ENCODE measurements at places on chromosomes 7 and 10. TPM values are rescaled to one million over a fixed set of nuclear protein-coding genes. Genes with fewer than 3 reads are reported as not detected.

Gene CYP3A7
- total RNA-seq: not detected

Gene HEPACAM2
- 0.38 TPM for total RNA-seq

Gene NUDCD3
- 61.6 TPM for total RNA-seq

Gene RTKN2
- 13.4 TPM for total RNA-seq

Gene SFTPD
- total RNA-seq: 1.1 TPM

Gene GOLGA7B
- total RNA-seq: 2.2 TPM

Gene TMEM225B
- not detected for total RNA-seq

Gene GPRIN2
- 9.0 TPM for total RNA-seq

Gene PSMG3
- 20.4 TPM for total RNA-seq

Gene BTBD16
- total RNA-seq: 0.16 TPM

Gene FAM13C
- total RNA-seq: 39.7 TPM

Gene GSTO1
- 29.6 TPM for total RNA-seq

Gene CTNNA3
- 9.3 TPM for total RNA-seq

Gene TMEM184A
- total RNA-seq: 3.5 TPM

Gene ATG9B
- 1.9 TPM for total RNA-seq

Gene CHCHD1
- 12.4 TPM for total RNA-seq

Gene RSPH10B2
- not detected for total RNA-seq

Gene SEMA3E
- 9.2 TPM for total RNA-seq

Gene RELN
- 144 TPM for total RNA-seq

Gene MMP21
- total RNA-seq: 1.2 TPM

Gene CLDN4
- total RNA-seq: 15.8 TPM

Gene ACTL6B
- total RNA-seq: 14.7 TPM

Gene CUZD1
- 1.3 TPM for total RNA-seq

Gene NKX2-3
- not detected for total RNA-seq

Gene SEMA3D
- 53.6 TPM for total RNA-seq

Gene SFMBT2
- total RNA-seq: 18.4 TPM

Gene WDFY4
- total RNA-seq: 3.5 TPM

Gene PDGFA
- 18.0 TPM for total RNA-seq

Gene NANOS1
- 10.8 TPM for total RNA-seq

Gene PALD1
- 11.7 TPM for total RNA-seq

Gene ZNF853
- total RNA-seq: 20.7 TPM

Gene CCDC201
- total RNA-seq: not detected

Gene NPSR1
- 0.99 TPM for total RNA-seq

Gene TWIST1
- 24.9 TPM for total RNA-seq

Gene ANXA8
- total RNA-seq: 0.88 TPM

Gene TNPO3
- total RNA-seq: 60.1 TPM

Gene WNT8B
- 0.16 TPM for total RNA-seq

Gene ARHGEF35
- total RNA-seq: 6.2 TPM

Gene PLXNA4
- 17.5 TPM for total RNA-seq

Gene PON3
- total RNA-seq: 1.4 TPM

Gene FKBP6
- not detected for total RNA-seq

Gene ENKUR
- 1.7 TPM for total RNA-seq

Gene MOGAT3
- total RNA-seq: not detected

Gene PTN
- 162 TPM for total RNA-seq

Gene VAX1
- 0.33 TPM for total RNA-seq

Gene HELLS
- total RNA-seq: 86.8 TPM

Gene PAX2
- total RNA-seq: 5.2 TPM
